ENCODE measurements at places on chromosomes 1 and 21. TPM values are rescaled to one million over a fixed set of nuclear protein-coding genes. Genes with fewer than 3 reads are reported as not detected.

Gene RXFP4
- total RNA-seq = not detected

- no peak for DNase-seq
These were observed 74.5 kb upstream of the COL24A1 start for GRCh38 chr1:86231076-86231475.

DNA sequence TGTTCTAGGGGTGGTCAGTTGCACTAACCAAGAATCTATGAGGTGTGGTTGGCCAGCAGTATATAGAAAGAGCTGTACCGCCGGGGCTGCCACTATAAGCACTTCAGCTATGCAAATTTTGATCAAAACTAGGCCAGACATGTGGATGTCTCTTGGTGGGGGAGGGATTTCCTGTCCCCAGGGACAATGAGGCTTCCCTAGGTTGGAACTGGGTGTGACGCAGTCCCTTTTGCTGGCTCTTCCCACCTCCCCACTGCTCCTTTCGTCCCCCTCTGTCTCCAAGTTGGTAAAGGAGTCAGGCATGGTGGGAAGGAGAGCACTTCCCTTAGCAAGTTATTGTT is 13.6 kb downstream of the SDCCAG8 start:
- no peak for DNase-seq

Gene EIF2D
- 33.2 TPM for total RNA-seq

GRCh38 chr1:27599605-27600497 is 4.1 kb downstream of the AHDC1 start:
- no peak for DNase-seq

DNA sequence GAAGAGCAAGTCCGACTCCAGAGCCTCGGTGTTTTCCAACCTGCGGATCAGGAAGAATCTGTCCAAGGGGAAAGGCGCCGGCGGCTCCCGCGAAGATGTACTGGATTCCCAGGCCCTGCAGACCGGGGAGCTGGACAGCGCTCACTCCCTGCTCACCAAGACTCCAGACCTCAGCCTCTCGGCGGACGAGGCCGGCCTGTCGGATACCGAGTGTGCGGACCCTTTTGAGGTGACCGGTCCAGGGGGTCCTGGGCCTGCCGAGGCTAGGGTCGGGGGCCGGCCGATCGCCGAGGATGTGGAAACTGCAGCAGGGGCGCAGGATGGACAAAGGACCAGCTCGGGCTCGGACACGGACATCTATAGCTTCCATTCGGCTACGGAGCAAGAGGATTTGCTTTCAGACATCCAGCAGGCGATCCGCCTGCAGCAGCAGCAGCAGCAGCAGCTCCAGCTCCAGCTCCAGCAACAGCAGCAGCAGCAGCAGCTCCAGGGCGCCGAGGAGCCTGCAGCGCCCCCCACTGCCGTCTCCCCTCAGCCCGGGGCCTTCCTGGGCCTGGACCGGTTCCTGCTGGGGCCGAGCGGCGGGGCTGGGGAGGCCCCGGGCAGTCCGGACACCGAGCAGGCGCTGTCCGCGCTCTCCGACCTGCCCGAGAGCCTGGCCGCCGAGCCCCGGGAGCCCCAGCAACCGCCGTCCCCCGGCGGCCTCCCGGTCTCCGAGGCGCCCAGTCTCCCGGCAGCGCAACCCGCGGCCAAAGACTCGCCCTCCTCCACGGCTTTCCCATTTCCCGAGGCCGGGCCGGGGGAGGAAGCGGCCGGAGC is 827 bp downstream of the FMN2 start:
- DNase-seq = peak; percentile 63

GRCh38 chr1:162717548-162718184 is 72.8 kb upstream of the HSD17B7 start:
- no peak for DNase-seq
